ENCODE measurements at places on chromosomes 11 and 22. TPM values are rescaled to one million over a fixed set of nuclear protein-coding genes. Genes with fewer than 3 reads are reported as not detected.

The VPS11 gene
- total RNA-seq, result 26.6 TPM

The ADM2 gene
- total RNA-seq, result 0.14 TPM

The FIBIN gene
- 32.8 TPM for total RNA-seq

The MAPK11 gene
- total RNA-seq, result 11.6 TPM

The DNAJB7 gene
- not detected for total RNA-seq

The HSCB gene
- total RNA-seq, result 9.7 TPM

The IGLL1 gene
- total RNA-seq, result not detected

DNA sequence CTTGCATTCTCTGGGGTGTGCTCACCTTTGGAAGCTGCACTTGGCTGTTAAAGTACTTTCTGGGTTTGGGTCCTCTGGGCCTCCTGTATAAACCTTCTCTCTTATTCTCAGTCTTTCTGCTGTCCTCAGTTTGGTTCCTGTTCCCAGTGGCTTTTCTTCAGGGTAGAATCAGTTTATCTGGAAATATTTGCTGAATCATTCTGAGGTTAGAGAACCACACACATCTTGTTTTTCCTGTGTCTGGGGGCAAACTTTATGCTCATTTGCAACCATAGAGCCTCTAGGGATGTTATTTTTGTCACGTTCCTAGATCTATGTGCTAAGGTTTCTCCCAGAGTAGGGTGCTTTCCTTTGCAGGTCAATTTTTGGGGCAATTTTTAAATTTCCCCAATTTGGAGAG, 224.3 kb upstream of the C11orf87 start:
- no peak for DNase-seq

DNA sequence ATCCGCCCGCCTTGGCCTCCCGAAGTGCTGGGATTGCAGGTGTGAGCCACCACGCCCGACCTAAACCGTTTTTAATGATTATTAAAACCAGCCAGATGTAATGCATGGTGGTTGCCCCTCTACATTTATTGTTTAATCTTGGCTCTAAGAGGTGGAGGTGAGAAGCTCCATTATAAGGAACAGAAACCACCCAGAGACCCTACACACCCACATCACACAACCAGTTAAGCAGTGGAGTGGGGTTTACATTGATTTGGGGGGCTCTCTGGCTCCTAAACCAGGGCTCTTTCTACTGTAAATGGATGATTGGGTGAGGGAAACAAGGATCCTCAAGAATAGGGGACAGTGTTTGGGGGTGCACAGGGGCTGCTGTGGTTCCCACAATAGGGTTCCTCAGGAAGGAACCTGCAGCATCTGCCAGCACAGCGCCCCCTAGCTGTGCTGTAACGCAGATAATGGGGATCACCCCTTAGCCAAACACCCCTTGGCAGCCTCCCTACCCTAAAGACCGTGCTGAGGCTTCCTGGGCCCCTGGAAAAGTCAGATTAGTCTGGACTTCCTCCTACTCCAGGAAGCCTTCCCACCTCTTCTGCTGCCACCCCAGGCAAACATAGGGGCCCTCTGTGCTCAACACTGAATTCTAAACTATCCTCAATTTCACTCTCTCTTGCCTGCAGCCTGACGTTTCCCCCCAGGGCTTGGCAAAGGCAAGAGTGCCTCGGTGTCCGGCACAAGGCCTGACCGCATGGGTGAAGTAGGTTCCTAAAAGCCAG, 2.4 kb downstream of the MPST start:
- DNase-seq, result no peak

GRCh38 chr22:49586244-49586748, 241.4 kb downstream of the BRD1 start:
- no peak for DNase-seq

GRCh38 chr22:26615149-26615548, 2.7 kb downstream of the CRYBB1 start:
- no peak for DNase-seq

DNA sequence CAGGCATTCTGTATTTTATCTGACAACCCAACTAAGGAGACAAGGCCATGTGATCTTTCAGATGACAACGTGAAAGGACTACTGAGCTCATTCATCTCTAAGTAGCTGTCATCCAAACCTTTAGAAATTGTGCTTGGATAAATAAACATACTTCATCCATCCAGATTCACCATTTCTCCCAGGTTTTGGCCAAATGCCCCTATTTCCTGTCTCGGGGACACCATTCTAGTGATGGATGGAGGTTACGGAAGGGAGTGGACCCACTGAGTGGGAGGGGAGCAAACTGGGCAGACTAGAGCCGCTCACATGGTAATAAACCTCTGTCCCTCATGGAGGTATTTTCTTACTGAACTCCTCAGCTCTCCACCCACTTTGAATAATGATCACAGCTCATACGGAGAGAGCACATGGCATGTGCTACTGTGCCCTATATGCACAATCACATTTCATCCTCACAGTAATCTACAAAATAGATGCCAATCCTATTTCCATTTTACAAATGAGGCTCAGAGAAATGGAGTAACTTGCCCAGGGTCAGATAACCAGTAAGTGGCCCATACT, 114.4 kb downstream of the SLC1A2 start:
- DNase-seq, result no peak

- no peak for DNase-seq
Measured at GRCh38 chr11:48104568-48104924, 112.1 kb upstream of the OR4B1 start.

GRCh38 chr11:102364991-102365390, 18.0 kb downstream of the BIRC2 start:
- DNase-seq, result no peak

GRCh38 chr11:91295591-91295990, 929.0 kb upstream of the FAT3 start:
- DNase-seq, result no peak

DNA sequence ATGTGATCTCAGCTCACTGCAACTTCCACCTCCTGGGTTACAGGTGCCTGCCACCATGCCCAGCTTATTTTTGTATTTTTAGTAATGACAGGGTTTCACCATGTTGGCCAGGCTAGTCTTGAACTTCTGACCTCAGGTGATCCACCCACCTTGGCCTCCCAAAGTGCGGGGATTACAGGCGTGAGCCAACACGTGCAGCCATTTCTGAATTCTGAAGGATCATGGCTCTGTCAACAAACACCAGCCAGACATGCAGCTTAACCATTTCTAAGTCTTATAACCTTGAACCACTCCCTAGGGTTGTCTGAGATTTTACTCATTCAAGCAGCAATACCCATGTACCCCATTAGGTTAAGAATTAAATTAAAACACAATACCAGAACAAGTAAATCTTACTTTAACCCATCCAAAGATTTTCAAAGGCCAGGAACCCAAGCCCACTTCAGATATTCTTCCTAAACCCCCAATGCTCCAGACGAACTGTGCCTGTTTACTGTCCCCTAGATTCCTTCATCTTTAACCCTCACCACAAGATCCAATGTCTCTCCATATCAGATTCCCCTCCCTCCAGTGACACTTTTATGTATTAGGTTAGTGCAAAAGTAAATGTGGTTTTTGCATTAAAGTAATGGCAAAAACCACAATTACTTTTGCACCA, 4.0 kb downstream of the RPS13 start:
- DNase-seq, result no peak

DNA sequence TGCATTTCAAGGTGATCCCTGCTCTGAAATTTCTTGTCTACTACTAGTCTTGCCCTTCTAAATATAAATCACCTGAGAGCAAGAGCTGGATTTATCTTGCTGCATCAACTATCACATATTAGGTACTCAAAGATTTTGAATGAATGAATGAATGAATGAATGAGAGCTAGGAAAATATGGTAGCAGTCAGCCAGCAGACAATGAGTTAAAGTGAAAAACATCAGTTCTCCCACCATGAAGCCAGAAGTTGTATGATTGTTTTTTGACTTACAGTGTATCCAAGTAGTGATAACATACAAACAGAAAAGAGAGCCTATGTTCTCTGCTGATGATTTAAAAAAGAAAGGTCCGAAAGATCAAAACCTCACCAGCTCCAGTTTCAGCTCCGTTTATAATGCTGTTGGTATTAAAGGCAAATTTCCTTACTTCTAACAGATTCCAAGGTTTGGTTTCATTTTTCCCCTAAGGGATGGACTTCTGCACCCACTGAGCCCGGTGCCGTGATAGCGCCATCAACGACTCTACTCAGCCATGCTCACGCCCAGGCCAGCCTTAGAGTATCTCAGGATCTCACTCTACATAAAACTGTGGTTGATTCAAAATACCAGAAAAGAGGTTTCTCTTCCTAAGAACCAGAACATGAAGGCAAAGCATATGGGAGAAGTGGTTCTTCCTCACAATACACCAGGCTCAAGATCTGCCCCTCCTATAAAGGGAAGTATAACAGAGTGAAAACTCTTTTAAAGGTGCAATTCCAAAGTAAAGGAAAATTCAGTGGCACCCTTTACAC, 92.0 kb downstream of the SGSM3 start:
- DNase-seq, result no peak

- no peak for DNase-seq
Measured at GRCh38 chr11:86124251-86125233, 55.7 kb upstream of the PICALM start.

DNA sequence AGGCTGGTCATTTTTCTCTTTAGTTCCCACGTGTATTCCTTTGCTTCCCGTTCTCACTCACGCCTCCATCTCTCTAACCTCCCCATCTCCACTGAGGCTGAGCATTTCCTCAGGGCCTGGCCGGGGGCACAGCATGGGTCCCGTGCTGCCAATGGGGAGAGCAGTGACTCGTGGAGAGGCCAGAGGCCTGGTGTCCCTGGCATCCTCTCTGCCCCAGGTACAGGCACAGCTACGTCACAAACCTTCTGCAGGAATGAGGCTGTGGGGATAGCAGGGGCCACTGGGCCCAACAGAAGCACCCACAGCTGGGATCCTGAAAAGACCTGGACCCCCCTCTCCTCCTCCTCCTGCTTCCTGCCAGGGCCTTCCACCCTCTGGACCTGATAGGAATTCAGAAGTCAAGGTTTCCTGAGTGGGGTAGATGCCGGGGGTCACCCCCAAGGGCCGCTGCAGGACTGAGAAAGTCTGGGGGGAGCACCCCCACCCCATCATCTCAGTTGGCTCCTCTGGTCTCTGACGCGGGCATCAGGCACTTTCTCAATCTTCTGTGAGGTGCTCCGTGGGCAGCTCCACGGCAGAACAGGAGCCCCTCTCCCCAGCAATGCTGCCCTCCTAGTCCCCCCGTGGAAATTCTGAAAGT, 11.8 kb downstream of the PNPLA5 start:
- peak; percentile 47 for DNase-seq

- no peak for DNase-seq
Measured at GRCh38 chr11:108609682-108610081, 16.1 kb upstream of the EXPH5 start.

All from posterior vena cava (tissue), 2 donors.